Smooth muscle cell of bladder (primary cell): ENCODE measurements at places on chromosomes 7 and 10. TPM values are rescaled to one million over a fixed set of nuclear protein-coding genes. Genes with fewer than 3 reads are reported as not detected.

The TDRD1 gene
- under 0.01 and 0.83 TPM in 2 replicates for total RNA-seq

The ADRB1 gene
- not detected in 2 replicates for total RNA-seq

The CADPS2 gene
- 16.4 and 32.4 TPM in 2 replicates for total RNA-seq

The KCNIP2 gene
- 0.28 and 1.8 TPM in 2 replicates for total RNA-seq

The CTAGE4 gene
- total RNA-seq, result 0.14 and 0.28 TPM in 2 replicates

The SLC16A9 gene
- total RNA-seq, result 0.14 and 0.55 TPM in 2 replicates
